GM12878 (cell line): ENCODE measurements at places on chromosomes 7 and 10. TPM values are rescaled to one million over a fixed set of nuclear protein-coding genes. Genes with fewer than 3 reads are reported as not detected.

Gene DRGX
- polyA plus RNA-seq, result not detected in 2 replicates

Gene SEMA3D
- not detected in 2 replicates for polyA plus RNA-seq

Gene PIP
- not detected in 2 replicates for polyA plus RNA-seq

Gene PLEKHS1
- not detected in 2 replicates for polyA plus RNA-seq

Gene TRIM74
- polyA plus RNA-seq, result 0.11 TPM in 1 of 2 replicates, not detected in the other

Gene PMPCB
- polyA plus RNA-seq, result 105 and 110 TPM in 2 replicates

Gene IDI2
- not detected in 2 replicates for polyA plus RNA-seq

Gene NME8
- polyA plus RNA-seq, result 0.20 TPM in 1 of 2 replicates, not detected in the other

Gene ATOH7
- not detected in 2 replicates for polyA plus RNA-seq

Gene SPOCK2
- 0.43 and 0.74 TPM in 2 replicates for polyA plus RNA-seq

Gene SORCS1
- not detected in 2 replicates for polyA plus RNA-seq

Gene UPK3BL2
- 6.9 and 10.4 TPM in 2 replicates for polyA plus RNA-seq

Gene ZPBP
- 0.28 TPM in 1 of 2 replicates, not detected in the other for polyA plus RNA-seq

Gene INSYN2A
- not detected in 2 replicates for polyA plus RNA-seq

Gene MLXIPL
- polyA plus RNA-seq, result not detected in 2 replicates

Gene KCNH2
- polyA plus RNA-seq, result not detected in 2 replicates

Gene NXPH1
- polyA plus RNA-seq, result not detected in 2 replicates

Gene CYP3A7
- 0.17 TPM in 1 of 2 replicates, not detected in the other for polyA plus RNA-seq

Gene JCAD
- not detected in 2 replicates for polyA plus RNA-seq

Gene HOXA11
- not detected in 2 replicates for polyA plus RNA-seq

Gene CYP3A4
- not detected in 2 replicates for polyA plus RNA-seq

Gene DLX6
- not detected in 2 replicates for polyA plus RNA-seq

Gene ASZ1
- not detected in 2 replicates for polyA plus RNA-seq

Gene WNT8B
- polyA plus RNA-seq, result not detected in 2 replicates

Gene ZCWPW1
- 3.9 and 5.8 TPM in 2 replicates for polyA plus RNA-seq

Gene PLPP4
- polyA plus RNA-seq, result not detected in 2 replicates

Gene TACC2
- polyA plus RNA-seq, result 0.28 TPM in 1 of 2 replicates, not detected in the other

Gene FBXO24
- polyA plus RNA-seq, result 0.19 and 0.38 TPM in 2 replicates

Gene AGBL3
- 5.2 and 7.4 TPM in 2 replicates for polyA plus RNA-seq

Gene CASP2
- 26.6 and 34.1 TPM in 2 replicates for polyA plus RNA-seq

Gene PLXNA4
- not detected in 2 replicates for polyA plus RNA-seq

Gene HEPACAM2
- not detected in 2 replicates for polyA plus RNA-seq

Gene CLIP2
- polyA plus RNA-seq, result 8.6 and 18.9 TPM in 2 replicates

Gene SPDYE1
- polyA plus RNA-seq, result 0.61 and 1.3 TPM in 2 replicates

Gene HOXA3
- polyA plus RNA-seq, result not detected in 2 replicates

Gene SPDYE9
- polyA plus RNA-seq, result 0.86 and 1.7 TPM in 2 replicates

Gene HMX2
- 17.6 and 31.3 TPM in 2 replicates for polyA plus RNA-seq

Gene BAMBI
- polyA plus RNA-seq, result 0.08 TPM in 1 of 2 replicates, not detected in the other

Gene EGR2
- polyA plus RNA-seq, result 7.2 and 8.9 TPM in 2 replicates

Gene AQP1
- not detected in 2 replicates for polyA plus RNA-seq

Gene GSAP
- polyA plus RNA-seq, result 12.1 and 14.4 TPM in 2 replicates

Gene TUBB8
- polyA plus RNA-seq, result not detected in 2 replicates

Gene BUD23
- polyA plus RNA-seq, result 137 and 144 TPM in 2 replicates

Gene HMX3
- 8.8 and 14.0 TPM in 2 replicates for polyA plus RNA-seq

Gene MUC3A
- not detected in 2 replicates for polyA plus RNA-seq

Gene OPN1SW
- polyA plus RNA-seq, result 0.14 and 0.35 TPM in 2 replicates

Gene NEBL
- 0.04 and 0.15 TPM in 2 replicates for polyA plus RNA-seq

Gene IGF2BP3
- 10.7 and 16.0 TPM in 2 replicates for polyA plus RNA-seq

Gene HOXA6
- polyA plus RNA-seq, result not detected in 2 replicates

Gene CHST15
- 0.05 TPM in 1 of 2 replicates, not detected in the other for polyA plus RNA-seq

Gene ARHGAP12
- polyA plus RNA-seq, result 5.2 and 10.6 TPM in 2 replicates
